ENCODE measurements at places on chromosomes 12 and 14.
A peak's percentile ranks its signal among the peaks of the same experiment; 100 is the strongest.

- no peak for DNase-seq
Measured at GRCh38 chr12:45591635-45592034, 137.9 kb upstream of the ARID2 start.

DNA sequence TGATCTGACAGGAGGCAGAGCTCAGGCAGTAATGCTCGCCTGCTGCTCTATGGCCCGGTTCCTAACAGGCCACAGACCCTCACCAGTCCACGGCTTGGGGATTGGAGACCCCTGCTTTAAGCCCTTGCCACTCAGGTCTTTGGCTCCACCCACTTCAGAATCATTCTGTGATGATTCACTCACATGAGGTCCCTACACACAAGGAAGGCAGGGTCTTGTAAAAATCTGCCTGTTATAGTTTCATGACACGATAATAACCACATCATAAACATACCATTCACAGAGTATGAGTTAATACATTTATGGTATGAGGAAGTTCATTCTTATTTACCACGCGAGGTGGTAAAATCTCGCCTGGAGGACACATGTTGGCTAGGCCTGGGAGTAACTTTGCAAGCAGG lies 29.0 kb upstream of the MAX start:
- no peak for DNase-seq

GRCh38 chr12:129696926-129697325 lies 206.9 kb downstream of the TMEM132D start:
- DNase-seq = no peak

GRCh38 chr14:91732859-91733477 lies 1.1 kb upstream of the CATSPERB start:
- DNase-seq = no peak

- no peak for DNase-seq
Measured at GRCh38 chr12:104669851-104670337, 213.1 kb downstream of the CHST11 start.

DNA sequence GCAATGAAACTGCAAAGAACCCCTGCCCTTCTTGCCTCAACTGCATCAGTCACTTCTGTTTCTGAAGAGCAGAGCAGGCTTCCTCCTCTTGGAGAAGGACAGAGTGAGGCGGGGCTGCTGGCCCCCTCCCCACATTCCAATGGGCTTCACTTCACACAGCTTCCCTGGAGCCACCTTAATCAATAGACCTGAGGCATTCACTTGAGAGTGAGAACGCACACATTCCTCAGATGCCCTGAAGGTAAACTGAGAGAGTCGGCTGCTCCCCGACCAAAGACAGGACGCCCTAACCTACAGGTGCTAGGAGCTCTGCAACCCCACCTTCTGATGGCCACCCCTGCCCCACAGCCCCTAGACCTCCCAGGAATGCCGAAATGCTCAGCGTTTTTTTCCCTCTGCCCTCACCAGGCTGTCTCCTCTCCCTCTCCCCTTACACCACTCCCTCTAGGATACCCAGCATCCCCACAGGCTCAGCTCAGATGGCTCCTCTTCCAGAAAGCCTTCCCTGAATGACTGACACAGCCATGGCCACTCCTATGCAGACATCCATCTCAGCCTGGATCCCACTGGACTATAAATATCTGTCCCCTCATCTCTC lies 31.1 kb downstream of the SYNE3 start:
- no peak for DNase-seq

DNA sequence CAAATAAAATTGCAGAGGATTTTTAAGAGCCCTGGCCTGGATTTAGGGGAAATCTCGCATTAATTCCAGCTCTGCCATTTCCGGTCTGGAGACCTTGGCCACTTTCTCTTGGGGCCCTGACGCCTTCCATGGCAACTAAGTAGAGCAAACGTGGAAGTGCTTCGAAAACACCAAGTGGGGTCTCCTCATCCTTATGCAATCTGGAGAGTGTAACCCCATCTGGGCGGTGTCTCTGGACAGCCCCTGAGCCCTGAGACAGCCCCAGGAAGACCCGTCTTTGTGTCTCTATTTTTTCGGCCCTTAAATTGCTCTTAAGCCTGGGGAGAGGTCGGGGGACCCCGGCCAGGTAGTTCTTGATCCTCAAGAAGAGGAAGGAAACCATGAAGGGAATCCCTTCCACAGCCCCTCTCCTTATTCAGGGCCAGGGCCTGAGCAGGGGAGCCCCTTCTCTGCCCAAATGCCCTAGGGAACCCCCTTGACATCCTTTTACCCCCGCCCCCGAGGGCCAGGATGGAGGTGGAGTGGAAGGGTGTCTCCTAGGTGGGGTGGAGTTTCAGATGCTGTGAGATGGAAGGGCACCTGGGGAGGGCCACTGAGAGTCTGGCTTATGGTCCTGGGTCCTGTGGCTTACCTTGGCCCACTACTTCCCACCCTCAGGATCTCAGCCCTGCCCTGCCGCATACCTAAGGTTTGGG lies 17.6 kb upstream of the NR4A1 start:
- no peak for DNase-seq

GRCh38 chr12:47272412-47273190 lies 192.8 kb upstream of the AMIGO2 start:
- DNase-seq = peak; percentile 89

DNA sequence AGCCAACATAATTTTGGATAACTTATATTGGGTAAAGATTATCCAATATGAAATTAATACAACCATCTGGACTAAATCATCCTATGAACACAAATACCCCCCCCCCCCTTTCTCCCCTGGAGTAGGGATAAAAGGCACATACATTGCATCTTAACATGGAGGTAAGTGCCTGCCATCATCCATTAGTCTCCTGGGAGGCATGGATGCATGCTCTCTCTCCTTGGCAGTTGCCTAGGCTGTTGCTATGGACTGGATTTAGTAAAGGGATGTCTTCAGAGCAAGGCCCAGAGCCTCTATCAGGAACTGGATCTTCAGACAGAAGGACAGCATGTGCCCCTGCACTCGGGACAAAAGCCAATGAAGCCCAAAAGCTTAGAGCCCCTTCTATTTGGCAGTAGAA lies 40.6 kb downstream of the SMOC1 start:
- no peak for DNase-seq

GRCh38 chr12:118103601-118104382 lies at the start of gene VSIG10:
TSS of gene VSIG10 (minus strand) at chr12:118104011. CDS start at chr12:118103671, 340 bp downstream.
- peak; percentile 26 for DNase-seq

DNA sequence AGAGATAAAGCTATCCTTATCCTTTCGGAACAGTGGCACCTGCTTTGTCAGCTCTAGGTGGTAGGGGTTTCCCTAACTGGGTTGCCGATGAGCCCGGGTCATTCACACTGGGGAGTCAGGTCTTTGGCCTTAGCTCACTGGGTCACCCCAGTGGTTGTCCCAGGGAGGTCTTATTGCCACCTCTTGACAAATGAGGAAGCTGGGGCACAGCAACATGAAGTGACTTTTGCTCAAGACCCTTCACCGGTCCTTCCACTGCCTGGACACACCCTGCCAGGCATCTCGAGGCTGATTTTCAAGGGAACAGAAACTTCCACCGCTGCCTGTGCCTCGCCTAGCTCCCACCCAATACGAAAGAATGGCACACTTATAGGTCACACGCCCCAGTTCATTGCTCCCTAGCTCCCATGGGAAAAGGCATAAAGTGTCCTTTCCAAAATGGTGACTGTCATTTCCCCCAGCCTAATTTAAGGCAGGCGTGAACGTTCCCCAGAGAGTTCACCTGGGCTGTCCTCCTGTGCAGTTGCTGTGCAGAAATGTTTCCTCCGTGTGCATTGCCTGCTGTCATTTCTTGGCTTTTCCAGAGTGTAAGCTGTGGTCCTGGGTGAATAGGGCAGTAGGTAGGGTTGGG lies 156.1 kb upstream of the CCND2 start:
- DNase-seq = no peak

DNA sequence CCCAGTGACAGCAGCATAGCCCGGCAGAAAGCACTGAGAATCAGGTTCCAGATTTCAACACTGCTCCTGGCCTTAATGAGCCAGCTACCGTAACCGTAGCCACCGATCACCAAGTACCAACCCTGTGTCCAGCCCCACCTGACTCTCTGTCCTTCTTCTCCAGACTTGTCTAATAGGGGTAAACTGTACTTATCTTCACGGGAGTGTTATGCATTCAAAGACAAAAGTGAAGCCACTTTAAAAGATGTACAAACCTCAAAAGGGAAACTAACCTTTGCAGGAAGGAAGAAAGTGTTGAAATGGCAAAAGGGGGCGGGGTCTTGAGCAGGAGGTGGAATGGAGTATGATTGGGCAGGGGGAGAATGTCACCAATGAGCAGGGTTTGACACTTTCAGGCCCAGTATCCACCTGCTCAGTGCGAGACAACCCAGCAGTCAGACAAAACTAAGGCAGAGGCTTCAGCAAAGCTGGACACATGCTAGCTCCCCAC lies 226.1 kb downstream of the CHST11 start:
- no peak for DNase-seq

DNA sequence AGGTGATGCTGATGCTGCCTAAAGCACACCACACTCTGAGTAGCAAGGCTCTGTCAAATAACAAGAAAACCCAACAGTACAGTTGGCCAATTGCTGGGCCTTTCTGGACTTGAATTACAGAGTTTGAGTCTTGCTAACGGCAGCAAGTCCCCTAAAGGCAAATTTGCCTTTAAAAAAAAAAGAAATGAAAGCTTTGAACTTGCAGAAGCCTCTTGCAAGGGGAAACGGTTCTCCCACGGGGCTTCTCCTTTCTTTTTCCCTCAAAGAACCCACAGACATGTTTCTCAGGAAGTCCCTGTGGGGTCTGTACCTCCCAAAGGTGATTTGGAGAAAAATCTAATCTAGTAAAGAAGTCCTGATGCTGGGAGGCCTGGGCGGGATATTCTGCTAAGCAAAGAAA lies 191.3 kb upstream of the MYL2 start:
- DNase-seq = no peak

DNA sequence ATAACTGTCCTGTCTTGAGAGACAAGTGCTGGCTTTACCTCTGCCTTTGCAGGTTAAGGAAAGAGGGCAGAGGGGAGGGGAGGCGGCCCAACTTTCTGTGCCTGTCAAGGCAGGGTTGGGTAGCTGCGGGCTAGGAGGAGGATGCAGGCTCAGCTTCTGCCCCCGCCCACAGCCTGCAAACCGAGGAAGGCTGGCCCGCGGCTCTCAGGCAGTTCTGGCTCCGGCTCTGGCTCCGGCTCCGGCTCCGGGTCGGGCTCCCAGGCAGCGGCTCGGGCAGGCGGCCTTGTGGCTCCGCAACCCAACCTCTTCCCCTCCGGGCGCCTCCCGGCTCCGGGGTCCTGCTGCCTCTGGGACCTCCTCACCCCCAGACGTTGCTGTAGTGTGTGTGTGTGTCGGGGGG lies 92.9 kb downstream of the TMEM30B start:
- no peak for DNase-seq

DNA sequence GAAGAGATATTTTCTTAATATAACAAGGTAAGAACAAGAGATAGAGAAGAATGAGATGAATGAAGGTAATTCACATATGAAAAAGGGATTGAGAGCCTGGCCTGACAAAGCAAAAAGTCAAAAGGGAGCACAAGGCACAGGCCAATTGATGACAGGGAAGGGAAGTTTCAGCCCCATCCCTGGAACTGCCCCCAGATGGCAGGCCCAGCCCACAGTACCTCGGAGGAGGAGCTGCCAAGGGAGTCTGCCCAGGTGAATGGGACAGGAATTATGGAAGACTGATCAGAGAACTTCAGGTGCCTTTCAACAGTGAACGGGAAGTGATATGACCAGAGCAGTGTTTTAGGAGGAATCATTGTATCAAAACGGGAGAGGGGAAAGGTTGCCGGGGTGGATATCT lies 15.7 kb downstream of the SNRPF start:
- no peak for DNase-seq

DNA sequence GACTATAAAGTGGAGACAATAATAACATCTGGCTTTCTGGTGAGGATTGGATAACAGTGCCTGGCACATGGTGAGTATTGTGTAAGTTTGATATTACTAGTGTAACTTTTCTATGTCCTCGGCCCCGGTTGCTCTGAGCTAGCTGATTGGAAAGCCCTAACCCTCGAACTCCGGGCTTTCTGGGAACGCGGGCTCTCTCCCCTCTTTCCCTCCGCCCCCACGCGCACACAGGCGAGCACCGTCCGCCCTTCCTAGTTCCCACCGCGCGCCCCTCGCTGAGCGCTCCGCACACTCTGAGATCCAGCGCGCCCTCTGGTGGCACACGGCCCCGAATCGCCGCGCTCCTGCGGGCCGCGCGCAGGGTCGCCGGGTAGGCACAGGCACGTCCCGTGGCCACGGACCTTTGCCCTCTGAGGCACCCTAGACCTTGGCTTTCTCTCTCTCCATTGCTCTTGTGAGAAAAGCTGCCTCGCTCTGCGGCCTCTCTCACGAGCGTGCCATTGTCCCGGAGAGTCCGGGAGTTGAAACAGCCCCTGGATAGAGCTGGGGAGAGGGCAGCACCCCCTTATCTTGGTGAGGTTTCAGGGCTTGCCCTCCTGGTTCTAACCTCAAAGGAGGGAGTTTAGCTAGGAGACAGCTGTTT lies 23.2 kb upstream of the ESRRB start:
- DNase-seq = peak; percentile 67

GRCh38 chr12:31783996-31784645 lies 55.3 kb upstream of the AMN1 start:
- DNase-seq = no peak

DNA sequence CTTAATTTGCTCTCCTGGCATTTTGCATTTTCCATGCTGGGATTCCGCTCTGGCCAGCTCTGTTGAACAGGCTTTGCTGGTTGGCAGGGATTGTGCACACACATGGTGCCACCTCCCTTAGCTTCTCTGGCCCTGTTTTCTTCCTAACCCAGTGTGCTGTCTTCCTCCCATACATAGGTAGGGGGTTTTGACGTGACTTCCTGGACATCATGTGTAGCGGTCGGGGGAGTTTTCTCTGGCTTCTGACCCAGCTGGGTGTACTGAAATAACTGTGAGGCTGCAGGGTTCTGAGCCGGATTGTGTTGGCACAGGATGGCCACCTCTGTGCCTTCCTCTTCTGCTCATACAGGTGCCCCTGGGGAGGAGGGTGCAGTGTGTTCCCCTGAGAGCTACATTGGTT lies 25.7 kb downstream of the C14orf132 start:
- DNase-seq = no peak

- peak; percentile 81 for DNase-seq
Measured at GRCh38 chr12:645563-646071, 17.6 kb downstream of the NINJ2 start.

DNA sequence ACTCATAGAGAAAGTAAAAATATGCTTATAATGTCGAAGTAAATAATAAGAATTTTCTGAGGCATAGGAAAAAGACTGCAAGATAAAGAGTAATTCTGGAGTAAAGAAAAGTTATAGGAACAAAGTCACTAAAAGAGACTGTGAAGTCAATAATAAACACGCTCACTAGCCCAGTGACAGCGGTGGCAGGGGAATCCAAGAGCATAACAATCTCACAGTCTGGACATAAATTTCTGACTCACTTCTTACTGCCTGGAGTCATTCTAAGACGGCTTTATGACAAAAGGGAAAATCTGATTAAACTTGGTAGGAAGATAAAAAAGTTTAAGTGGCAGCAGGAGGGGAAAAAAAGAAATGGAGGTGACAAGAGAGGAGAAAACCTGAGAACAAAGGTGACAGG lies 56.4 kb upstream of the GRIP1 start:
- no peak for DNase-seq
